ENCODE measurements at places on chromosomes 7 and 10. TPM values are rescaled to one million over a fixed set of nuclear protein-coding genes. Genes with fewer than 3 reads are reported as not detected.

- no peaks in the 10 kb centered on the region for H3K36me3 ChIP-seq
- peak overlapping the region; percentile 52 for H3K4me3 ChIP-seq
- H3K27ac ChIP-seq: no peak overlapping the region
- H3K4me1 ChIP-seq: peaks cover 18% of the 10 kb centered on the region
Measured at GRCh38 chr10:131312478-131312836, 936 bp upstream of the TCERG1L start.

- H3K4me3 ChIP-seq: no peak overlapping the region
- no peaks in the 10 kb centered on the region for H3K36me3 ChIP-seq
- H3K4me1 ChIP-seq: no peaks in the 10 kb centered on the region
Measured at GRCh38 chr10:59075576-59075975, 100.9 kb upstream of the PHYHIPL start.

DNA sequence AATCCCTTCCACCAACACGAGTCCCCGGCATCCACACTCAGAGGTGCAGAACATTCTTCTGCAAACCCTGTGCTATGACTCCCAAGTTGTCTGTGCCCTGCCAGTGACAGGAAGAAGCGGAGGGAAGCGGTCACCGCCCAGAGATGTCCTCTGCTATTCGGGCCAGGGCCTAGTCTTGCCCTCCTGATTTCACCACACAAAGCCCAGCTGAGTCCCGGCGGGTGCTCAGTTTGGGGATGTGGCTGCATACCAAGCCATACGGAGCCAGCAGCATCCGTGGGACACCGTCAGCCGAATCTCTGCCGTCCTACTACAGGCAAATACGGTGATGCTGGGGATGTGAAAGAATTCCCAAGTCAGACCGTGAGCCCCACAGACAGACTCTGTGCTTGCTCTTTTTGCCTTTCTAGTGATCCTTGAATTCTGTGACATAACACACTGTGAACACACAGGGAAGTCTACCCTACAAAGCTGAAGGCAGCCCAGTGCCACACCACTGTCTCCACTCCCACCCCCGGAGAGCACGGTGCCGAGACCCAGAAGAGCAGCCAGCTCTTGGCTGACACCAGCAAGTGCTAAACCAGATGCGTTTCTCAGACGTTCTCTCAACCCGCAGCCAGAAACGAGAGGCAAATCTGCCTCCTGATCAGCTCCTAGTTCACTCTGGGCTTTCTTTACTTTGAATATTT, 2.0 kb downstream of the STK32C start:
- no peak overlapping the region for H3K27ac ChIP-seq
- H3K27me3 ChIP-seq: peaks cover 37% of the 10 kb centered on the region
- peaks cover 7% of the 10 kb centered on the region for H3K4me1 ChIP-seq
- H3K4me3 ChIP-seq: no peak overlapping the region
- H3K36me3 ChIP-seq: no peaks in the 10 kb centered on the region

Gene GPR26
- not detected for total RNA-seq
